Endothelial cell of coronary artery (primary cell): ENCODE measurements at places on chromosomes 13 and 19. TPM values are rescaled to one million over a fixed set of nuclear protein-coding genes. Genes with fewer than 3 reads are reported as not detected.

The SPRED3 gene
- 4.3 and 5.3 TPM in 2 replicates for total RNA-seq

The PDX1 gene
- total RNA-seq = not detected in 2 replicates

The DHRS12 gene
- total RNA-seq = 4.1 and 6.1 TPM in 2 replicates

The GPR108 gene
- 44.4 and 45.6 TPM in 2 replicates for total RNA-seq

The OLFM4 gene
- not detected in 2 replicates for total RNA-seq

The KCNK6 gene
- total RNA-seq = 4.0 and 7.2 TPM in 2 replicates

The ERFL gene
- under 0.01 TPM in 1 of 2 replicates, not detected in the other for total RNA-seq

The LRRC25 gene
- not detected in 2 replicates for total RNA-seq

The CRX gene
- not detected in 2 replicates for total RNA-seq

The SEMA6B gene
- 115 and 121 TPM in 2 replicates for total RNA-seq

The NEK3 gene
- total RNA-seq = 12.8 and 15.2 TPM in 2 replicates

The NLRP11 gene
- total RNA-seq = not detected in 2 replicates

The PRR22 gene
- 0.19 and 0.27 TPM in 2 replicates for total RNA-seq

The ZNF540 gene
- total RNA-seq = under 0.01 and 0.28 TPM in 2 replicates

The EEF1AKMT1 gene
- 7.1 and 9.4 TPM in 2 replicates for total RNA-seq

The MAU2 gene
- total RNA-seq = 21.3 and 31.1 TPM in 2 replicates

The SIGLEC8 gene
- total RNA-seq = not detected in 2 replicates

The MAP4K1 gene
- total RNA-seq = 0.09 TPM in 1 of 2 replicates, not detected in the other

The SSC5D gene
- total RNA-seq = 0.27 and 2.1 TPM in 2 replicates

The ZNF20 gene
- 2.4 and 3.5 TPM in 2 replicates for total RNA-seq

The KLK7 gene
- total RNA-seq = not detected in 2 replicates

The DNAJC15 gene
- total RNA-seq = 17.5 and 20.5 TPM in 2 replicates

The CEACAM16 gene
- 0.09 TPM in 1 of 2 replicates, not detected in the other for total RNA-seq

The ZNF471 gene
- total RNA-seq = 0.81 and 2.0 TPM in 2 replicates

The GGN gene
- under 0.01 and 0.18 TPM in 2 replicates for total RNA-seq

The IRS2 gene
- 0.27 and 1.9 TPM in 2 replicates for total RNA-seq

The KLHL1 gene
- total RNA-seq = not detected in 2 replicates

The KLK4 gene
- not detected in 2 replicates for total RNA-seq

The PRR12 gene
- 1.8 and 3.6 TPM in 2 replicates for total RNA-seq

The OR7A10 gene
- not detected in 2 replicates for total RNA-seq

The TEX29 gene
- total RNA-seq = not detected in 2 replicates

The ADM5 gene
- total RNA-seq = 0.47 and 0.54 TPM in 2 replicates

The ISYNA1 gene
- total RNA-seq = 25.2 and 42.6 TPM in 2 replicates

The ACOD1 gene
- total RNA-seq = not detected in 2 replicates

The PRR20A gene
- total RNA-seq = not detected in 2 replicates

The ZNF569 gene
- 4.6 and 6.2 TPM in 2 replicates for total RNA-seq

The KLK2 gene
- not detected in 2 replicates for total RNA-seq

The GPR183 gene
- total RNA-seq = not detected in 2 replicates

The NXNL1 gene
- not detected in 2 replicates for total RNA-seq

The ZNF559 gene
- total RNA-seq = 11.1 and 14.1 TPM in 2 replicates

The JSRP1 gene
- total RNA-seq = not detected in 2 replicates

The PEAK3 gene
- not detected in 2 replicates for total RNA-seq

The OXGR1 gene
- total RNA-seq = not detected in 2 replicates

The SNRNP70 gene
- 181 and 227 TPM in 2 replicates for total RNA-seq

The PLEKHA4 gene
- total RNA-seq = 1.2 and 3.2 TPM in 2 replicates

The ODAD3 gene
- total RNA-seq = 0.09 and 0.28 TPM in 2 replicates

The NUMBL gene
- total RNA-seq = 14.0 and 20.6 TPM in 2 replicates

The CLEC11A gene
- total RNA-seq = 17.5 and 22.1 TPM in 2 replicates
